Fibroblast of skin of right biceps (primary cell): ENCODE measurements at places on chromosomes 3 and 15.

DNA sequence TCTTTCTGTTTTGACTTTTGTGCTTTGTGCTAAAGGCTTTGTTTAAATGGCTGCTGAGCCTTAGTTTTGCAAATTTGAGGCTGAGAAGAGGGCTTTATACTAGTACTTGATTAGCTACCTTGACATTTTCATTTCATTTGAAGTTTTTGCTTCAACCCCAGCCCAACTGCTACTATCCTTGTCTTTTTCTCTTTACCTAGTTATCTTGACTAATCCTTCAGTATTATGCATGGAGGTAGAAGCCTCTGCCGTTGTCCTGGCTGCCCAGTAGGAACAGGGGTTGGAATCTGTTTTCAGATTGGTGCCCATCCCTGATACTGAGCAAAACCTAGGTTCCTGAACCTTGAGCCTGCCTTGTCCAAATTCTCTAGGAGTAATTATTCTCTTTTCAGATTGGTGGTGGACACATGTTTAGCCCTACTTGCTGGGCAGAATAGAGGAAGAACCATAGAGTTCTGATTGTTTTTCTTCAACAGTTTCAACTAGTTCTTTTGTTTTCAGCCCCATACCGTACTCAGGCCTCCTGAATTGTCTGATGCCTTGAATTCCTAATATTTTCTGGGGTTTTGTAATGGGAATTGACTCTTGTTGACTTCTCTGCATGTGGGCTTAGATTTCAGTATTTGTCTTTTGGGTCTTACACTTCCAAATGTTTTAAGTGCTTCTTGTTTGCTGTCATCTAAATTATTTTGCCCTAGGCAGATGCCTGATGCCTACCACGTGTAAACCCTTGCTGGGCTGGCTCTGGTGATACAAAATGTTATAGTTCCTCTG lies 143.2 kb downstream of the DOCK3 start:
- no peak for DNase-seq

- no peak for DNase-seq
Observed at GRCh38 chr3:98565237-98565643, 28.2 kb downstream of the CPOX start.

GRCh38 chr3:113629584-113630421 lies 66.6 kb downstream of the USF3 start:
- DNase-seq = no peak

DNA sequence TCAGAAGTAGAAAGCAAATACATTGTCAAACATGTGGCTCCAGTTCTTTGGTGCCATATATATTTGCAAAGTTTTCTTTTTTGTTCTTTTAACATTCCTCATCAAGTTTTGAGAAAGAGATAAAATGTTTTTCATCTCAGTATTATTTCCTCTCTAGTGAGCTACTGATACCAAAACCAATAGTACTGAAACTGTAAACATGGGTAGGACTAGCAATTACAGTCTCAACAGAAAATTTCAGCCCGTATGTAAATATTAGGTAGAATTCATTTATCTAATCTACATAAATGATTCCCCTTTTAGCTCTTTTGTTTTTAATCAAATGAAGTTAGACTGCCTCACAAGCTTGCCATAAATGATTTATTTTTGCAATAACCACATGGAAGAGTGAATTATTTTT lies 21.4 kb downstream of the SECISBP2L start:
- no peak for DNase-seq

DNA sequence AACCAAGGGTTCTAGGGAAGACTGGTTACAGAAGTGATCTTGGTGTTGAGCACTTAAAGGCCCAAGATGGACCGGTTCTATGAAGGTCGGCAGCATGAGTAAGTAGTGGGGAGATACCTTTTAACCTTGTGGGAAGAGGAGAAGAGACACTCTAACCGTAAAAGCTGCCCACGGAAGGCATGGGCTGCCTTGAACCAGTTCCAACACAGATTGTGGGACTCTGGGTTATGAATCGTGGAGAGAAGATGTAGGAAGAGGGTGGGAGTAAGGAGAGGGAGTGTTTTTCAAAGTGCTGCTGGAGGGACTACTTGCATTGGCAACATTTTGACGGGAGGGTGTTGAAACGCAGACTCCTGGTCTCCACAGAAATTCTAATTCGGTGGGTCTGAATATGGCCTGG lies 67.1 kb downstream of the CRYGS start:
- no peak for DNase-seq

DNA sequence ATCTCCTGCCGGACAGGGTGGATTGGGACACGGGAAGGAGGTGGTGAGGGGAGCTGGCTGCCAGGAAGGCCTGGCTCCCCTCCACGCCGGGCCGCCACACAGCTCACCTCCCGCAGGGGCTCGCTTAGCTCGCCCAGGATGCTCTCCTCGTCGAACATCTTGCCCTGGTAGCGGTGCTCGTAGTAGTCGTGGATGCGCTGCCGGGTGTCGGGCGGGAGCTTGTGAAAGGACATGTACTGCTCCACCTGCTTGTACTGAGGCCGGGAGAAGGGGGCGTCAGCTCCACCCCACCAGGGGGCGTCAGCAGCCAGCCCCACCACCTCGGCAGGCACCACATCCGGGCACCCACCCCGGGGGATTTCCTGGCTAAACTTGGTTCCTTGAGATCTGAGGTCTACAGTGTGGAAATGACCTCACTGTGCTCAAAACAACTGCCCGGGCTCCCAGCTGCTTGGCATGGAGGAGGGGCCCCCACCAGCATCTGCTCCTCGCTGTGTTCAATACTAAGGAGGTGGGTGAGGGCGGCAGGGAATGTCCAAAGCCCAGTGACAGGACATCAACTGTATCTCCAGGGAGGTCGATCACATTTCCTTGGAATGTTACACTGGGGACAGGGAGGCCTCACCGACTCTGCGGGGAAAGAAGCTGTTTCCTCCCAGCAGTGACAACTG lies 43.4 kb downstream of the HCN4 start:
- DNase-seq = no peak

- no peak for DNase-seq
Observed at GRCh38 chr3:7867587-7867986, 634.0 kb upstream of the LMCD1 start.

DNA sequence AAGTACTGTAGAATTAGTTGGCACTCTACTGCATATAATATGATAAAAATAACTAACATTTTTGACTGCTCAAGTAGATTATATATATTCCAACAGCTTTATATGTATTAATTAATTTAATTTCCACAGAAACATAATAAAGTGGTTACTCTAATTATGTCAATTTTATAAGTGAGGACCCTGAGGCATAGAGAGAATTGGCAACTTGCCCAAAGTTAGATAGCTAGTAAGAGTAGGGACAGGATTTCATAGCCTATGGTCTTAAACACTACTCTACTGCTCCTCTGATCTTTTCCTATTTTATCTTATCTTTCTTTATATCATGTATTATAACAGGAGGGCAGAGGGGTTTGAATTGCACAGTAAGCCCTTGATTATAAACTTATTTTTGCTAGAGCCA lies 418.7 kb upstream of the SGO1 start:
- DNase-seq = no peak

DNA sequence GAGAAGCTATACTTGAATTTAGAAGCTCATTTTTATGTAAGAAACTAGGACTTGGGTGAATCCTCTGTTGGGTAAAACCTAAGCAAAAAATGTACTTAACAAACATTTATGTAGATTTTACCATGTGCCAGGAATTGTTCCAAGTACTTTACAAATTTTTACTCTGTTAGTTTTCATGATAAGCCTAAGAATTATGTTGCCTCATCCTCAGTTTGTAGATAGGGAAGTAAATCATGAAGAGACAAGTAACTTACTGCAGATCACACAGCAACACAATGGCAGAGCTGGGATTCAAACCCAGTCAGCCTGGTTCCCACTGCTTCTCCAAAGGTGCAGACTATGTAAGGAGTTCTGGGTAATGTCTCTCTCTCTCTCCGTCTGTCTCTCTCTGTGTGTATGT lies 169.9 kb downstream of the DIPK2A start:
- DNase-seq = no peak
